Activated naive CD8-positive, alpha-beta T cell treated with anti-CD3 and anti-CD28 coated beads for 36 hours (primary cell): ENCODE measurements at places on chromosomes 2 and 18.

- DNase-seq, result no peak
Measured at GRCh38 chr2:156457523-156458517, 21.6 kb downstream of the GPD2 start.

DNA sequence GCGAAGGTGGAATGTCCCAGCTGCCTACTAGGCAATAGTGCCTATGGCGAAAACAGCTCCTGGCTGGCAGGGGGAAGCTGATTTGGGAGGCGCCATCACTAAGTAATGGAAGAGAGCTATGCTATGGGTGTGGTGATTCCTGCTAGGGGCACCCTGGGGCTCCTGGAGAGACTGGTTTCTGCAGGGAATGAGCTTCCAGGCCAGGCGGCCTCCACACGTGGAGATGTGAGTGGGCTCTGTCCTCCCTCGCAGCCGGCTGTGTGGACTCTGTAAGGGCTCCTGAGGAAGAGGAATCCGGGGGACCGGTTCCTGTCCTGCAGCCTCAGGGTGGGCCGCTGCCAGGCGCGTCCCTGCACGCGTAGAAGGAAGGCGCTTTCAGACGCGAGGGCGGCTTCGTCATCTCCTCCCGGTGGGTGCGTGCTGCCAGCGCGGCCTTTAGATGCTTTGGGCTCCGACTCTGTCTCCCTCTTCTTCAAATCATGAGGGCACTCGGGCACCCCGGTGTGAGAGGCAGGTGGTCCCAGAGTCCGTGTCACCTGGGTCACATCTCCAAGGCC lies 55.5 kb upstream of the ANKRD62 start:
- DNase-seq, result peak; percentile 33

GRCh38 chr2:118705032-118705431 lies 142.4 kb downstream of the EN1 start:
- DNase-seq, result no peak

DNA sequence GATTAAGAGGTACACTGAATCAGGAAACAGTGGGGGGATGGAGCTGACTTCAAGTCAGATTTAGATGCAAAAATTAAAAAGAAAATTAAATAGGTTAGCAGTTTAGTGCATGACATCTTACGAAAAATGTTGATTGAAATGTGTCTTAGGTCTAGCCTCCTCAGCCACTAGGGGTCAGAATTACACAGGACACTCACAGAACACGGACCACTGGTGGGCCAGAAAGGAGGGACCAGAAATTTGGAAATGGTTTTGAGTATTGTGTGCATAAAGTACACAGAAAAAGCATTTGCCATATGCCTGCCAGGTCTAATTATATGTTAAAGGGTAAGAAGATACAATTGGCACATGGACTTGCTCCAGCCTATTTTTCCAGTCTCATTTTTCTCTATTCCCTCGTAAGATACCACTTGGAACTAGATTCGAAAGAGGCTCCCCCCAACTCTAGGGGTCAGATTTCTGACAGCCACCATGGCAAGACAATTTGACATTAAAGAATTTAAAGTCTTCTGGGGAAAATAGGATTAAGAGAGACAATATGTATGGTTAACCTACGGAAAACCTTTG lies 550.2 kb upstream of the SETBP1 start:
- DNase-seq, result no peak

GRCh38 chr2:27071990-27072830 lies 756 bp upstream of the OST4 start:
- DNase-seq, result peak; percentile 52

DNA sequence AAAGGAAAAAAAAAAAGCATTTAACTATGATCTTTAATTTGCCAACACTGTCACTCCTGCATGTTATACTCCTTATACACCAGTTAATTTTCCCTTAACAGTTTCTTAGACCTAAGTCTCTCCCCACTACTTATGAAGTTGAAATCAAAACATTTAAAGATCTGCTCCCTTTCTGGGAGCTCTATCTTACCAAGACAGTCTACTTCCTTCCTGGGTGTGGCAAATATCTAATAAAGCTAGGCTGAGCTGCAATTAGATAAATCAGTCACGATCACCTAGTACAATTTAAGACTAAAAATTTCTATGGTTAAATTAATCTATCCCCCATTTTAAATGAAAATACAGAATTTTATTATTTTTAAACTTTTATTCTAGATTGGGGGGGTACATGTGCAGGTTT lies 33.4 kb downstream of the PUM2 start:
- no peak for DNase-seq

DNA sequence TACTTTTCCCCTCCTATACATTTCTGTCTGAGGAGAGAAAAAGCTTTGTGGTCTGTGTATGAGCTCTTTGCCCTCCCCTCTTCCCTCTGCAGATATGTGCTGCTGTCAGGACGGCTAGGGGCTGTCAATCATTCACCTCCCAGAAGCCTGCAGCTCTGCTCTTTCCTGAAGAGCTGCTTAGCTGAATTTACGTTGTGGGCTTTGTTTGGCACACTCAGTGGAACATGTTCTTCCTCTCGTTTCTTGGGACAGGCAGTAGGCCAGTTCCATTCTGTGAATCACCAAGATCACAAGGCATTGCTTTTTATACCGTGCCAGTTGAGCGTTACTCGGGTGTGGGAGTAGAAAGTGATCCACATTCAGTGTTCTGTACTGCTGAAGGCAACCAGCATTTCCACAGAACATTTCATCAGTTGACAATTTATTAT lies 136.7 kb downstream of the LAMA3 start:
- peak; percentile 15 for DNase-seq

- DNase-seq, result no peak
Measured at GRCh38 chr2:53755121-53755520, 12.5 kb upstream of the CHAC2 start.

DNA sequence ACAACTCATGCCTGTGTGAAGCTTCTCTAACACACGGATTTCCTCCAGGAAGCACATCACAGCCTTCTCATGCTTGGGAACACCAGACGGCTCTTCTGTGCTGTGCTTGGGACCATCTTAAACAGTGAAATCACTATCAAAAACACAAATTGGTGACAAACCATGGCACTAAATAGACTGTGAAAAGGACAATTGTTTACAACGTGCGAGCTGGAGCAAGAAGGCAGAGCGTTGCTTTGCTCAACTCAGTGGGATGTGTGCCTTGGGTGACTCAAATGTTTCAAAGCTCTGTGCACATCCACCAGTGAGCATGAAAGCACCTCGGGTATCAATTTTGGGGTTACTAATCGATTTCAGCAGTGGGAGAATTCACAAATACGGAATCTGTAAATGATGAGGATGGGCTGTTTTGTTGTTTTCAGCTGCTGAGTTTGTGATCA lies 182.4 kb upstream of the ARL4C start:
- DNase-seq, result no peak

- no peak for DNase-seq
Measured at GRCh38 chr2:5694306-5694705, 2.1 kb downstream of the SOX11 start.

DNA sequence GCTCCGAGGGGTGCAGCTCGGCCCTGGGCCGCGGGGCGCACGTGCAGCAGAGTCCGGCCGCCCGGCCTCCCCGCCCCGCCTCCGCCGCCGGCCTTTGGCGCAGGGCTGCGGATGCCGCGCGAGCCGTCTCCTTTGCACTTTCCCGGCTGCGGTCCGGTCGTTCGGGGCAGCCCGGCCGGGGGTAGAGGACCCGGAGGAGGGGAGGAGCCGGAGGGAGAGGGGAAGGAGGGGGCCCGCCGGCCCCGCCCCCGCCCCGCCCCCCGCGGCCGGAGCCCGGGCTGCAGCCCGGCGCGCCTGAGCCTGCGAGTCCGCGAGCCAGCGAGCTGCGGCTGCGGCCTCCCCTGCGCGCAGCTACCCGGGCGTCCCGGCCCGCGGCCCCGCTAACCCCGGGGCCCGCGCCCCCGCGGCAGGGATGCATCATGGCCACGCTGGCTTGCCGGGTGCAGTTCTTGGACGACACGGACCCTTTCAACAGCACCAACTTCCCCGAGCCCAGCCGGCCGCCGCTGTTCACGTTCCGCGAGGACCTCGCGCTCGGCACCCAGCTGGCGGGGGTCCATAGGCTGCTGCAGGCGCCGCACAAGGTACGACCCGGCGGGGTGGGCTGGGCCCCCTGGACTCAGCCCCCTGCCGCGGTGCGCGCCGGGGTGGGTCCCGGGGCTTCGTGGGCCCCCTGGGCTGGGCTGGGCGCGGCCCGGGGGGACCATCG lies at the start of gene FHOD3:
Gene FHOD3 (plus strand): TSS at position 297 of the 709 bp plus-strand sequence. CDS start 123 bp downstream, at position 420.
- peak; percentile 23 for DNase-seq

- DNase-seq, result no peak
Measured at GRCh38 chr18:10926621-10927161, 222.7 kb downstream of the PIEZO2 start.

- DNase-seq, result no peak
Measured at GRCh38 chr2:144925886-144926285, 406.0 kb upstream of the ZEB2 start.

DNA sequence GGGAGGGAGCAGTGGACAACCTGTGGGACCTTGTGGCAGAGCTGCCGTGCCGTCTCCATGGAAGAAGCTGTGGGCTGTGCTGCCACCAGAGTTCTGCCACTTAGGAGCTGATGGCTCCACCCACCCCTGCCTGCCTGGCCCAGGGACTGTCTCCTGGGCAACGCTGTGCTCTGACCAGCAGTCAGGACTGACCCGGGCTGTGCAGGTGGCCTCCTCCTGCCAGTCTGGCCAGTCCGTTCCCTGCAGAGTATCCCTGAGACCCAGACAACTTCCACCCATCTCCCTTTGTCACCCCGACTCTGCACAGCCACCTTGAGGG lies 12.8 kb downstream of the ASIC4 start:
- DNase-seq, result no peak

DNA sequence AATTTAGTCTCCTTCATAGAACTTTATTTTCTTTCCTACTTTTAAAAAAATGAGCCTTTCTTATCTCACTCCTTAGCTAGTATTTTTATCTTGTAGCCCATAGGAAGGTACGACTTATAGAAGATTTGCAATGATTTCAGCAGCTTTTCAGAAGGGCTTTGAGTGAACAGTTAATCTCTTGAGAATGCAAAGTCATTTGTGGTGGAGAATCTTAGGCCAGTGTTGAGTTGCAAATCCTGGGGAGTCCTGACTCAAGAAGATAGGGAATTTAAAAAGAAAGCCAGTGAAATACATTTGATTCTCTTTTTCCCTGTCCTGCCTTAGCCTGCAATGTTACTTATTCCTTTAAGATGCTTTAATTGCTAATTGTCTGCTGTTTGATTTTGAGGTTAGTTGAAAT lies 33.6 kb downstream of the LYPD6 start:
- DNase-seq, result no peak

DNA sequence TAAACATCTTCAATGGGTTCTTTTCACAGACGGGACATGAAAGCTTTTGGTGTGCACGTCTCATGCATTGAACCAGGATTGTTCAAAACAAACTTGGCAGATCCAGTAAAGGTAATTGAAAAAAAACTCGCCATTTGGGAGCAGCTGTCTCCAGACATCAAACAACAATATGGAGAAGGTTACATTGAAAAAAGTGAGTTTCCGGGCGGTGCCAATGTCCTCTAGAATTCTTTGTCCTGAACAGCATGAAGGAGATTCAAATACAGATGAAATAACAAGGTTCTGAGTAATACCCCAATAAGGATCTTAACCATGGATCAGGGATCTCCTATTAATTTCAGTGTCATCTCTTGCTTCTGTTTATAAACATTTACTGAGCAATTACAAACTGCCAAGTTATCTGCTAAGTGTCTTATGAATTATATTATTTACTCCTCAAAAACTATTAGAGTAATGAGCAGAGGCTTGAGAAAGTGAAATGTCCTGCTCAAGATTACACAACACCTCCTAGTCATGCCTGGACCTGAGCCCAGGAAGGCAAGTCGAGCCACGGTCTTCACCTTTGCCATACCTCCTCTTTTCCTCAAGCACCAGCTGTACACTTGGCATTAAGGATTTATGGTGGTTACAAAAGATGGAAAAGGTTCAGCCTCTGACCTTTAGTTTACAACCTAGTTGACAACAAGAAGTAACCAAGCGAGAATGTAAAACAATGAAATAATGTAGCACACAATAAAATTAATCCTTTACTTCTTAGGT lies 22.6 kb downstream of the DHRS9 start:
- no peak for DNase-seq

GRCh38 chr18:11113046-11113548 lies 36.3 kb downstream of the PIEZO2 start:
- no peak for DNase-seq

DNA sequence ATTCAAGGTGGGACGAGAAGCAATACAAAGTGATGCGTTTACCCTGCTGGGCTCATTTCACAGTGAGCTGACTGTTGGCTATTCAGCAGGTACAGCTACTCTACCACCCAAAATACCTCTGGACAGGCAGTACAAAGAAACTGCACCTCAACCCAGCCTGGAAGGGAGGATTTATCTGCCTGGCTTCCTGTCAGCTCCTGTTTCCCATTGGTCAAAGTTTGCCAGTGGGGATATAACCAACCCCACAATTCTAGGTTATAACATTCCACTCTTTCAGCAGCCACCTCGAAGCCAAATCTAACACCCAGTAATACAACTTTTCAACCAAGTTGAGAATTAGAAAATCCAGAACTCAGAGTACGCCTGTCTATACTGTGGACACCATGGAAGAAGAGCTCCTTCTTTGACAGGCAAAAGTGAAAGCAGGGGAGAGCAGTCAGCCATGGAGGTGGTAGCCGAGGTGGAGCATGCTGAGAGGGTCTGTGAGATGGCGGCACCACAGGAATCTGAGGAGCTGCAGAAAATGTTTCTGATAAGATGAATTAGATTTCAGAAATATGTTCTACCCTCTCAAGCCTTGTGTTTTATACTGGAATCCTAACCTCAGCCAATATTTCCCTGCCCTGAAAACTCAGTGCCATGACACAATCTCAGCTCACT lies 10.8 kb downstream of the DUSP19 start:
- no peak for DNase-seq

DNA sequence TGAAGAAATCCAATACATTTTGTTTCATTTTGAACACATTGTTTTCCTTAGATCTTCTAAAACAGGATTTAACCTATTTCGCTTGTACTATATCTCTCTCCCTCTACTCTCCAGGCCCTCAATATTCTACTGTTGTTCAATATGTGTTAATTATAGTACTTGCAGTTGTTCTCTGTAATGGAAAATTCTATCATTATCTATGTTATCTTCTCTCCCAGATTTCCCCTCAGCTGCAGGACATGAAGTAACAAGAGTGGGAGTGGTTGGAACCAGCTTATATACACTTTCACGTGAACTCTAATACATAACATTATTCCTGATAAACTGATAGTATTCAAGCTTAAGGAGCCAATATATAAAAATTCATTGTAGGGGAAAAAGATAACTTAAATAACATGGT lies 7.0 kb upstream of the STRN start:
- no peak for DNase-seq

GRCh38 chr2:72325592-72326422 lies 178.1 kb upstream of the CYP26B1 start:
- no peak for DNase-seq

DNA sequence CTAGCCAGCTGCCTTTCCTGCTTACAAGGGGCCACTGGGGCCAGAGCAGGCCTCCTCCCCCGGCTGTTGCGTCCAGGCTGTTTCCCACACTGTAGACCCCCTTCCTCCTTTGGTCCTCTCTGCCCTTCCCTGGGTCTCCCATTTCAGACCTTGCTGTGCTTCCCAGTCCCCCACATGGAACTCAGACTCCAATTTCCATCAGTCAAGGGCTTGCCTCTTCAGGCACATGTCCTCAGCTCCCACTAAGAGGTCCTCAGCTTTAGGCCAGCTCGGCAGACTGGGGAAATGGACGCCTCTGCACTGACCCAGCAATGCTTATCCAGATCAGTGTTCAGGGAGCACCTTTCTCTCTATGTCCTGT lies 98.0 kb upstream of the BZW1 start:
- DNase-seq, result no peak
